Left renal pelvis (tissue), 4 donors: ENCODE measurements at places on chromosomes 13 and 19.

GRCh38 chr19:45243144-45243732 lies 2.0 kb downstream of the EXOC3L2 start:
- no peak for DNase-seq

- DNase-seq = no peak
Measured at GRCh38 chr19:10826846-10827245, 9.2 kb downstream of the TMED1 start.

DNA sequence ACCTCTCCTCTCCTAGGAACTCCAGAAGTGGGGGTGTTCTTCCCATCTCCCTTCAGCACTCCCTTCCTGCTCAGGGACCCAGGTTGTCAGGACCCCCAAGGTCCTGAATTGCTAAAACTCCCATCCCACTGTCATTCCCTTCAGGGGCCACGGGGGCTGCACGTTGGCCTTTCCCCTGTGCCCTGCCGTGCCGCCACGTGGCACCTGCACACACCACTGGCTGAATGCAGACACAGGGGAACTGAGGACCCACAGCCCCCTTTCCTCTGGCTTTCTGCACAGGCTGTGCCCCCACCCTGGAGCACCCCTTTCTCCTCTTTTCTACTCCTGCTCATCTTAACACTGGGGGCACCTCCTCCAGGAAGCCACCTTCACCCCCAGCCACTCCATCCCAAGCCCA lies 9.0 kb downstream of the SHANK1 start:
- no peak for DNase-seq

- no peak for DNase-seq
Measured at GRCh38 chr19:54208784-54209057, 8.1 kb downstream of the RPS9 start.

- no peak for DNase-seq
Measured at GRCh38 chr13:48808683-48809082, 155.0 kb downstream of the CYSLTR2 start.

DNA sequence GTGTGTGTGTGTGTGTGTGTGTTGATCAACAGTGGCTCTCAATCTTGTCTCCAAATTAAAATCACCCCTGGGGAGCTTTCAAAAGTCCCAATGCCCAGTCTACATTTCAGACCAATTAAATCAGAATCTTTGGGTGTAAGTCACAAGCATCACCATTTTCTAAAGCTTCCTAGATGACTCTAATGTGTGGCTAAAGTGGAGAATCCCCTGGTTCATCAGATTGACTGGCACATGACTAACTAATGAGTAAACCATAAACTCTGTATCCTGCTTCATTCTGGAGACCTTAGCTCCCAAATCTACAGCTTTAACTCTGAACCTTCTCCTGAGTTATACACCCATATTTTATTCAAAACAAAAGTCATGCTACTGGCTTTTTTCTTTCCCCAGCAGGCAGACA lies 131.3 kb downstream of the SUCLA2 start:
- DNase-seq = no peak

DNA sequence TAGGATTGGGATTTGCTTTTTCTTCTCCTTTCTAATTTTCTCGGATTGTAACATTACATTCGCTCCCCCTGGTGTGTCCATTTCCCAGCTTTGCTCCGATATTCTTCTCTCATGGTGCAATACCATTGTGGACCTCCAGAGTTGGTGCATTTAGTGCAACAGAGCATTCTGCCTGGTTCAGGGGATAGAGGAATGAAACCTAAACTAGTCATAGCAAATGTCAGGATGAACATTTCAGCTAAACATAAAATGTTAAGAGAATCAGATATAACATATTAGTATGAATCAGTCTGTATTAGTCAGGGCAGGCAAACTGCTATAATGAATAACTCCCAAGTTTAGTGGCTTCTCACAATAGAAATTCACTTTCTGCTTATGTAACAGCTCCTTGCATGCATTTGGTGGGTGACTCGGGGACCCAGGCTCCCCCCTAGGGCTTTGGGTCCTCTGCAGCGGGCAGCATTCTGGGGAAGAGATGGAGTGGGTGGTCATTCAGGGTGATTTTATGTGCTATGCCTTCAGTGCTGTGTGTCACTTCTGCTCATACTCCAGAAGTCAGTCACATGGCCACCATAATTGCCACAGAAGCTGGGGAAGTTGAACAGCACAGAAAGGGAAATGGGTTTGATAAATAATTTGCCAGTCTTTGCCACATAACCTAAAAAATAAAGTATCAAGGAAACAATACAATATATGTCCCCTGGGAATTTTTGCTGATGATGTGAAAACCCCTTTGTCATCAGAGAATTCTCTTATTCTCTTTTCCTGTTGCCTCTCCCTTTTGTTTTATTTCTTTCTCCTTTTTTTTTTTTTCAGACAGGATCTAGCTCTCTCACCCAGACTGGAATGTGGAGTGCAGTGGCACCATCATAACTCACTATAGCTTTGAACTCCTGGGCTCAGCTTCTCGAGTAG lies 111.0 kb downstream of the HSPH1 start:
- DNase-seq = no peak

GRCh38 chr13:46179491-46179908 lies 2.5 kb downstream of the LCP1 start:
- DNase-seq = no peak
